GM04503 (cell line): ENCODE measurements at places on chromosomes 3 and 15.

GRCh38 chr15:77581896-77582569 is 50.7 kb downstream of the LINGO1 start:
- no peak for DNase-seq

DNA sequence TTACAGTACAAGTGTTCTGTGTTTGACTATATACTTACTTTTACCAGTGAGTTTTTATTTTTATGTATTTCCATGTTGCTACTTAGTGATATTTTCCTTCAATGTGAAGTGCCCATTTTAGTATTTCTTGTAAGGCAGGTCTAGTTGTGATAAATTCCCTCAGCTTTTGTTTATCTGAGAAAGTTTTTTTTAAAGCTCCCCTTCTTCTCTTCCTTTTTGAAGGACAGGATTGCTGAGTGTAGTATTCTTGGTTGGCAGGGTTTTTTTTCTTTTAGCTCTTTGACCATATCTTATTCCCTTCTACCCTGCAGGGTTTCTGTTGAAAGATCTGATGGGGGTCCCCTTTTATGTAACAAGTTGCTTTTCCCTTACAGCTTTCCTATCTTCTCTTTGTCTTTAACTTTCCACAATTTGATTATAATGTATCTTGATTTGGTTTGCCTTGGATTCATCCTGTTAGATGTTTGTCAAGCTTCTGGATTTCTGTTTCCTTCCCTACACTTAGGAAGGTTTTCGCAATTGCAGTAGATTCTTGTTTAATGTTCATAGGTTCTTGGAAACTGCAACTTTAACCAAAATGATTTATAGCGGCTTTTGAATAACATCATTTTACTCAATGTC is 7.9 kb downstream of the PLAAT1 start:
- DNase-seq, result no peak

DNA sequence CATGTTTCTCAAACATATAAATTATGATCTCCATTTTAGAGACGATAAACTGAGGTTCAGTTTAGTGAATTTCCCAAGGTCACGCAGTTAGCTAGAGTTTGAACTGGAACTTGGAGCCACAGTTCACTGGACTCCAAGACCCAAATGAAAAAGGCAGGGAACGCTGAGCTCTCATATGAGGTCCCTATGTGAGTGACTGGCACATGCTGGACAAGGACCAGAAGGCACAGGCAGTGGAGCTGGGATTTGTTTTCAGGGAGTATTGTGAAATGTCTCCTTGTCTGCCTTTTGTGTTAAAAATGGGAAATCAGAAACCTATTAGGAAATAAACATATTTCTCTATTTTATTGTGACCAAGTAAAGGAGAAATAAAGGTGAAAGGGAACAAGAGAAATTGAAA is 63.5 kb downstream of the MESD start:
- no peak for DNase-seq

- DNase-seq, result no peak
Observed at GRCh38 chr3:183455089-183455488, 26.7 kb upstream of the MCF2L2 start.

DNA sequence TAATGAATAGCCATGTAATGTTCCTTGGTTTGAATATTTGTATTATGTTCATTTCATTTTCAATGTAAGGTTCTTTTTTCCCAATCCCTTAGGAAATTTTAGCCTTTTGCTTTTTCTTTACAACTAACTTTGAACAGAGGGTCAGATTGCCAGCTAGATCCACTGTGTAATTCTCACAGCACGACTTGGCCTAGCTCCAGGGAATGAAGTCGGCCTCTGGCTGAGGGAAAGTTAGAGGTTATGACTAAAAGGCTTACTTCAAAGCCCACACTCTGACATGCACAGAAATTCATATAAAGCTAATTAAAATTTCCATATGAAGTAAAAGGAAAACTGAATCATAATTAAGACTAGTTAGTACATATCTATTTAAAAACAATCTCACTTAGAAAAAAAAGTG is 38.7 kb downstream of the ROBO1 start:
- DNase-seq, result no peak

GRCh38 chr15:31485431-31485830 is 158.8 kb downstream of the KLF13 start:
- DNase-seq, result no peak

DNA sequence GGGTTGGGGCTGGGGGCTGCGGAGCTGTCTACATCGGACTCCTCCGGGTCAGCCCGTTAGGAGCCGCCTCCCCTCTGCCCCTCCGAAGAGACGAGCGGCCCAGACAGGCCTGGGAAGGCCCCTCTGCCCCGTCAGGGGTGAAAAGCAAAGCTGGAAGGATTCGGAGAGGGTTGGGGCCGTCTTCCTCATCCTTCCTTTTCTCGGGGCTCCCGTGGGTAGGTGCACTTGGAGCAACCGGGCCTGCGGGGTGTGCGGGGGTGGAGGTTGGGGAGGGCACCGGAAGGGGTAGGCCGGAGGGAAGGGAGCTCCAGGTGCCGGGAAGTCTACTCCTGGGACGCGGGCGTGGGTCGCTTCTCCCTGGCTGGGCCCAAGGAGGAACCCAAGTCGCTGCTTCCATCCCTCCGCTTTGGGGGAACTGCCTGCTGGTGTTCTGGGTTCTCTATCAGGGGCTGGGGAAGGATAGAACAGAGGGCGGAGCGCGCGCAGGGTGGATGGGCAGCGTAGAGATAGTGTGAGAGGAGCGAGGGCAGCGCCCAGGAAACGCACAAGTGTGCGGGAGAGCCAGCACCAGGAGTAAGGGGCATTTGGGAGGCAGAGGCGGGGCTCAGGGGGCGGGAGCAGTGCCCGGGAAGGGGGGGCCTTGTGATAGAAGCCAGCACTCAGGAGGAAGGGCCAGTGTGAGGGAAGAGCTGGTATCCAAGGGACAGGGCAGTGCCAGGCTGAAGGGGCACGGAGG is 590 bp downstream of the POLR2H start:
- DNase-seq, result no peak

- DNase-seq, result no peak
Observed at GRCh38 chr3:11734-12133, 184.8 kb upstream of the CHL1 start.

- DNase-seq, result no peak
Observed at GRCh38 chr3:141663993-141664392, 74.1 kb upstream of the RNF7 start.

DNA sequence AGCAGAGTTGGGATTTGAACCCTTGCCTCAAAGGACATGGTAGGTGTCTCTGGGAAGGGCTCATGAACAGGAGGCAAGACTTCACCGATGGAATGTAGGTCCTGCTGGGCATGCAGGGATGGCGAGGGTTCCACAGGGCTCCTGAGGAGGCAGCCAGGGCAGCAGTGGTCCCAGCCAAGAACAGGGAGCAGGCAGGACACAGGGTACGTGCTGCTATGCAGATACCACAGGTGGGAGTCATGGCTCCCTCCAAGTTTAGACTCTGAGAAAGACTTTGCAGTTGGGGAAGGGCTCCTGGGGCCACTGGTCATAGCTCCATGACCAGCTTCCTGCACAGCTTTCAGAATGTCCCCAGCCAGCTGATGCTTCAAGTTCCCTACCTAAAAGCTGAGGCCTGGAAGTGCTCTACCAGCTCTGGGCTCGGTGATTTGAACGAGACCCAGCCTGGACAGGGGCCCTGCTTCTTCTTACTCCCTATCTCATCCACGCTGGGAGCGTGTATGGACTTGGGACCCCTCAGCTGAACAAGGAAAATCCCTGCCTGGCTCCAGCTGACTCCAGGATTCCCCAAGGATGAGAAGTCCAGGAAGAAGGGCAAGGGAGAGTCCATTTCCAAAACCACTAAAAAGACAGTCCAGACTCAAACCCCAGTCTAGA is 747 bp downstream of the MYL3 start:
- DNase-seq, result no peak
